Stimulated activated CD4-positive, alpha-beta T cell treated with anti-CD3 and anti-CD28 coated beads, Interleukin-2, amount 100 ng/mL, for 24 hours (primary cell): ENCODE measurements at places on chromosomes 6 and 20.

DNA sequence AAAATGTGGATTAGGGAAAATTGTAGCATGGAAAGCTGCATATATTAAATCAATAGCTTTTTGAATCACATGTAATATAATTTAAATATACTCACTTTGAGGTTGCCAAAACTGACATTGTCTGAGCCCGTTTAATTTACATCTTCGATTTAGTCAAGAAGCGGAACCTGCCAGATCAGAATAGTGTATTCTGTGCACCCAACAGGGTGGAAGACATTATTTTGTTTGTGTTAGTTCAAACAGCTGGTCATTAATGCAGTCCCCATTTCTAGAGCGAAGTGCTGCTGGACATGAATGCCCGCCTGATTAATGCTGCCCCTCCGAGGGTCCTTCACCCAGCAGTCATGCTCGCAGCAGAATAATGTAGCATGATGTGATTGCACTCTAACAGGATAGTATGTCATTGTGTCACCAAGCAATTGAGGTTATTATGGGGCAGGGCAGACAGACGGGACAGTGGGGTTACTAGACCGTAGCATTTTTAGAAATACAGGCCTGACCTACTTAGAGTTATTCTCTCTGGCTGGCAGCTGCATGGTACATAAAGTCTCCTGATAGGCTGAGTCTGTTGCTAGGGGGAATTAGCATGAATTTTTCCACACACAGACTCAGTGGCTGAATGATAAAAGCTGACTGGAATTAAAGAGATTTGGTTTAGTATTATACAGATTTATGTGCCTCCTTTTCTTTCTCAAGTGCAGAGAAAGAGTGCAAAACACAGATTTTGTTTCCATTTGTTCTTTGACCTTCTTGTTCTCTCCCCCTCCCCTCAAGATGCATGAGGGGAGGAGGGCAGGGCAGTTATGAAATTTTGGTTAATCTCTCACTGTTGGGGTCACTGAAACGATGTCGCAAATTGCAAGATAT lies 147.1 kb downstream of the PRL start:
- no peak for DNase-seq

DNA sequence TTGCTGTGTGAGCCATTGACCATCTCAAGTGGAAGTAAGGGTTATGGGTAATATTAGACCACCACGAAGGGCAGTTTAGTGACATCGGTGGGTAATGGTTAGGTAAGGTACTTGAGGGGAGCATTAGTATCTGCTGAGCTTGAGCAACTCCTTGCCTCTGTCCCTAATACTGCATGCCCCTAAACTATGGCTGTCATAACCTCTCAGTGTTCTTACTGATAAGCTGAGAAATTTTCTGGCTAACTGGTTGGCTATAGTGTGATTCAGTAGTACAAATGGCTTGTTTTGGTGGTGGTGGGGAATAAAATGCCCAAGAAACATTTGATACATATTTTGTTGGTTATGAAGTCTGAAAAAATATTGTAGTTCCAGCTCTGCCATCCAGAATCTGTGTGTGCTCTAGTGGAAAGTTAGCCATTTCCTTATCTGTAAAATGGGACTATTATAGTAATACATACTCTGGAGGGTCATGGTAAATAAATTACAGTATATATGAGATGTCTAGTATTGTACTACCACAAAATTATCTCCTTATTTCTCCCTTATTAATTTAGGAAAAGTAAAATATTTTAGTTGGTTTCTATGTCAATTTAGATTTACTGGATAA lies 113.1 kb downstream of the NCOA3 start:
- no peak for DNase-seq

GRCh38 chr6:34455831-34456230 lies 10.0 kb upstream of the PACSIN1 start:
- DNase-seq, result no peak

DNA sequence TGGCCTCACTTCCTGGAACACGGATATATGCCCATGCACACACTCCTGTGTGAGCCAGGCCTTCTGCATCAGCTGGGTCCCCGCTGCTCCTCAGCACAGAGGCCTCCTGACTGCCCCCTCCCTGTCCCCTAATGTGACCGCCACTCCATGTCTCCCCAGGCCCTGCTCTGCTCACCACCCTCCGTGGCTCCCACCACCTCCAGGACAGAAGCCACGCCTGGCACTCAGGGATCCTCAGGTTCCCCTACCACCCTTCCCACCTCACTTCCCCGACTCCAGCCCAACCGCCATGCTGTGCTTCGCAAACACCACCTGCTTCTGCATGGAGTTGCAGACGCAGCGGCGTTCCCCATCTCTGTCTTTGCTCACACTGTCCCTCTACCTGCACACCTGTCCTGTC lies 4.3 kb upstream of the SRC start:
- DNase-seq, result no peak

GRCh38 chr6:40344566-40345167 lies 242.5 kb downstream of the LRFN2 start:
- DNase-seq, result no peak

DNA sequence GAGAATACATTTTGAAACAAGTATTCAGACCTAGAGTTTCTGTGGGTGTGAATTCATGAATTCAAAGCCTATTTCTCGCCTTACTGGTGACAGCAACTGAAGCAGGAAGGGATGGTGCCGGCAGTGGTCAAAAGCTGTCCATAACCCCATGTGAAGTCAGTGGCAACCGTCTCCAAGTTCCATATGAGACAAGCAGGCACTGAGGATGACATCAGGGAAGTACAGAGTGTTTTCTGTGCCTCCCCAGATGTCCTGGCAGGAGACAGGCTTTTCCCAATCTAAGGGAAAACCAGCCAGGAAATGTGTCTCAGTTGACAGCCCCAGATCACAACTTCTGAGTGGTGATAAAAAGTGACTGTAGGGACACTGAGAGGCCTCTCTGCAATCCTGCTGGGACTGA lies 66.6 kb downstream of the HIVEP2 start:
- DNase-seq, result no peak
